CMK (cell line): ENCODE measurements at places on chromosomes 2 and 18.

DNA sequence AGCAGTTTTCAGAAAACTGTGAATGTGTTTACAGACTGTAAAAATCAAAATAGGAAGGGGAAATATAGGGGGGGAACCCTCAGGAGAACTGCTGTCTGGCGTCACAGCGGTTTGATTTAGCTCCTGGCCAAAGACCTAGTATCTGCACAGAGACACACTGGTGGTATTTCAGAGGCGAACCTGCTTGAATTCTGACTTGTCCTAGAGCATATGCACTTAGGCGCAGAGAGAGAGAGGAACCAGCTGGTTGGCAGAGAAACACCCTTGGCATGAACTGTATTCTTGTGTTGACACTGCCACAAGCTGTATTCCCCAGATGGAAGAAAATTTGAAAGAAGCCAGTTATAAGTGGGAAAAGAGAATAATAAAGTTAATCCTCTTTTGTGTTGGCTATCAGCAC, 506.5 kb upstream of the NRP2 start:
- no peak for DNase-seq

DNA sequence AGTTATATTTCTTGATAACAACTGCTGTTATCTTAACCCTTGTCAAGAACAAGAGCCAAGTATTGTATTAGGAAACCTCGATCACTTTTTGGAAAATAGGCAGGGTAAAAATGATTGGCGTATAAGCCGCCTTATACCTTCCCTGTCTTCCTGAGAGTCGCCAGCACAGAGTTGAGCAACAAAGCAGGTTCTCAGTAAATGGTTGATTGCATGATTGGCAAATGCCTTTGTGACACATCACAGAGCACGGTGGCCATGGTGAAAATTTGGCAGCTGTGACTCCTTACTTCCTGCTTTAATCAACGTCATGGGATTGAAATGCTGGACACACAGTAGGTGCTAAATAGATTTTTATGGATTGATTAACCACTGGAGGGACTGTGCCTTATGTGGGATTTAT, 3.9 kb upstream of the KLHL29 start:
- DNase-seq: no peak

DNA sequence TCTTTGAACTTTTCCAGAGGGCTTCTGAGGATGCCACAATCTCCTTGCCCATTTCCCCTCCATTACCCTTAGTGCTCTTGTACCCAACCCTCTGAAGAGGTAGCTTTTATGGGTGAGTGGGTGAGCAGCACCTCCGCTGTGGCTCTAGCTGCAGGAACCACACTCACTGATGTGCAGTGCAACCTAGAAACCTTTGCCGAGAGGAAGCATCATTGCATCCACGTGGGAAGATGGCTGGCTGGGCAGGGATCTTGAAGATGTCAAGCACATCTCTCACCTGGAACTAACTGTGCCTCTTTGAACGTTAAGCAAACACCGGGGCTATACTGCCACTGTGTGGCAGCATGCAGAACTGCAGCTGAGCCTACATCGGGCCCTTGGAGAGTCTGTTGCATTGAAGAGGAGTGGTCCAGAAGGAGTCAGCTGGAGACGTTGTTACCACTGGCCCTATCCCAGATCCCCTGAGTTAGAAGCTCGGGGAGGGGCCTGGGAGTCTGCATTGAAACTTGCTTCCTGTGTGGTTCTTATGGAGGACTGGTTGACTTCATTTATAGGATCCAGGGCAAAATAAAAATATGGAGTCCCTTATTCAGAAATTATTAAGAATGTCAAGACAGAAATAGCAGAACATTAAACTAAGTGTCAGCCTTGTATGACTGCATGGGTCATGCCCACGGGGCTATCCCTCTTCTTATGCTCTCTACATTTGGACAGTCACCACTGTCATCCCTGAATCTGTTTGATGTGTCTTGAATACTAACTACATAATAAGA, 28.7 kb downstream of the IGFBP5 start:
- DNase-seq: peak; percentile 35

DNA sequence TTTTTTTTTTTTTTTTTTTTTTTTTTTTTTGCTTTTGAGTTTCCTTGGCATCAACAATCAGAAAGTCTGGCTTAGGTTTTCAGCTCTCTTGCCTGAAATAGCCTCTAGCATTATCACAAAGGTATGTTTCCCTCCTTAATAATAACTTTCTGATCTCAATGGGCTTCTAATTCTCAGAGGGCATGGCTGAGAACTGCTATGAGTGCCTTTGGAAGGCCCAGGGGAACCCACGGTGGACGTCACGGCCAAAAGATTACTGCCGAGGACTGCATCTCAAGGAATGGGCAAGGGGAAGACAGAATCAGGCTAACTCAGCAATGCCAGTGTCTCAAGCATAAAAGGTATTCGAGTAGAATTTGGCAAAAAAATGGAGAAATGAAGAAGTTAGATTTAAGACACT, 73.2 kb upstream of the SLC14A2 start:
- DNase-seq: no peak

DNA sequence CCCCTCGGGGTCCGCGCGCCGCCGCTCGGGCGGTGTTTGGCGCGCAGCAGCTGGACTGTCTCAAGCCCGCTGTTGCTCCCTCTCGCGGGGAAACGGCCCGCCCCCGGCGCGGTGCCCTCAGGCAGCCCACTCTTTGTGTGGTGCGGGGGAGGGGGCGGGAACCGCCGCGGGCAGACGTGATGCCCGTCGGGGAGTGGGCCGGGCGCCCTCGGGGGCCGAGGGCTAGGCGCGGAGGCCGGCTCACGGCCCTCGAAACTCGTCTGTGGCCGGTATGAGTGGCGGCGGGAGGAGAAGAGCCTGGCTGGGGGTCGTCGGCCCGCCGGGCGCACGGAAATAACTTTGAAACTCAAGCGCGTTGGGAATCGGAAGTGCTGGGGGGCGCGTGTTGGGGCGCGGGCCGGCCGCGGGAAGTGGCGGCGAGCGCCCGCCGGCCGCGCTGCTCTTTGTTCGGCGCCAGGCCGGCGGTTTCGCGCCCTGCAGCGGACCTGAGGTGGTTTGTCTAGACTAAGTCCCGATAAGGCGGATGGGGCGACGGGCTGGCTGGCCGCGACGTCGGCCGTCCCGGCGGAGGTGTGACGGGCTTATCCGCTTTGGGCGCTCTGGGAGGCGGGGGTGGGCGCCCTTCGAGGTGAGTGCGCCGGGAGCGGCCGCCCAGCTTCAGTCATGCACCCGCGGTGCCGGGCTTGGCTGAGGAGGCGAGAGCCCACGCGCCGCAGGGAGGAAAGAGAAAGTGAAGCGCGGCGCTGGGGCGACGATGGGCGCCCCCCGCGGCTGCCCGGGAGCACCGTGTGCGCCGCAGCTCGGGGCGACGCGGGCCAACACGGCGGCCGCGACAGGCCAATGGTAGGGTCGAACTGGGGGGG, 679 bp downstream of the PTMA start:
- peak; percentile 62 for DNase-seq

- DNase-seq: peak; percentile 77
Measured at GRCh38 chr18:46173393-46174341, 69.5 kb downstream of the HAUS1 start.

DNA sequence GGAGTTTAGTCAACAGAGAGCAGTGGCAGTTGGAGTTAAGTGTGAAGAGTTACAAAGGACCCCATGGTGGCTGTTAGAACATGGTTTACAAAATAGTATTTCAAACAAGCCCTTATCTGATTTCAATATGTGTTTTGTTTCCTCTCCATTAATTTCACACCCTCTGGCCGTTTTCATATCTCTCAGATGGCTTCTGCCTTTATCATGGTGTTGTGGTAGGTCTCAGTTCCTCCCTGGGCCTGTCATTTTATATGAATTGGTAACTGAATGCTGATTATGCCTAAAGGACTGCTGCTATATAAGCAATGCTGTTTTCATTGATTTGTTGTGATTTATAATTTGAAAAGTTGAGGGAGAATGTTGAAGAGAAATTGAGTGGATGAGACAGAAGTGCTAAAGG, 686.7 kb downstream of the NYAP2 start:
- no peak for DNase-seq

DNA sequence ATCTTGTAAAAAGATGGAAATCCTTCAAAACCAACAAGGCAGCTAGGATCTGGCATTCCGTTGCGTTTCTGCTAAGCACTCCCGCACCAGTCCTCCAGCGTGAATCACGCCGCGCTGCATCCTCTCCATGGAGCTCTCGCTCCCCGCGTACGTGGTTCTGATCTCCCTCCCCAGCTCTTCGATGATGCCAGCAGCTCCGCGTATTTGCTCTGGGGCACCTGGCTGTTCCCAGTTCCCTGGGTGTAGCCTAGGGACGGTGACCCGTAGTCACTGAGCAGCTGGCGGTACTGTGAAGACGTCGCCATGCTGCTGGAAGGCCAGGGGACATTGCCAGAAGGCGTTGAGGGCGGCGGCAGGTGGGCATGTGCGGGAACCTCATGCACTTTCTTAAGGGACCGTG, 407.5 kb downstream of the RNF144A start:
- no peak for DNase-seq

- DNase-seq: peak; percentile 56
Measured at GRCh38 chr2:61177727-61178549, 15.9 kb downstream of the C2orf74 start.
